ENCODE measurements at places on chromosomes 6 and 20.
A peak's percentile ranks its signal among the peaks of the same experiment; 100 is the strongest.

DNA sequence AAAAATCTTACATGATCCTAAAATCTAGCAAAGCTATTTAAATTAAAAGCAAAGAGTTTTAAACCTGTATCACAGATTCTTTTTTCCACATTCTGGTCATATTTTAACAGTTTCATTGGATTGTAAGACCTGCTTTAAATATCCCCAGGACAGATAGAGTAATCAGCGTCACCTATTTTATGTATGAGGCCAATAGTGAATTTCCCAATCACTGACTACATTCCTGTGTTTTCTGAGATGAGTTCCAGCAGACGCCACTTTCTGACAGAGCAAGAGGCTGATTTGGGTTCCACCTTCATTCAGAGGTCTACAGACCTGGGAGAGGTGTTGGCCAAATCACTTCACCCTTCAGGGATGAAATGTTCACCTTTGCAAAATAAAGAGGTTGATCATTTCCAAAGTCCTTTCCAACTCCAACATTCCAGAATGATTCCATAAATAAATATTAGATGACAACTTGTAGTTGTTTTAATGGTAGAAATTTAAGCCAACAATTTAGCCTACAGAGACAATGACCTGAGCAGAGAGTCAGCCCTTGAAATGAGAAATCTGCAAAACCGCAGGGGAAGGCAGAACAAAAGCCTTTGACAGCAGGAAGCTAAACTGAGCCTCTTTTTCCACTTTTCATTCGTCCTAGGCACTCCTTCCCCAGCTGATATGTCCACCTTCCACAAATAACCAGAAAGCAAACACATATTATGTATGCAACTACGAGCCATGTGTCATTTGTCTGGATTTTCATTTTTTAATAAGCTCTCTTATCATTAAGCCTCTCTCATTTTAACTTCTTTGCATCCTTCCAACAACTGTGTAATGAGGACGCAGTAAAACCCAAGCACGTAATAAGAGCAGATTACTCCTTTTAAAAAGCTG is 105.2 kb downstream of the TFAP2A start:
- no peak for DNase-seq

GRCh38 chr20:63032861-63033793 is 26.4 kb upstream of the BHLHE23 start:
- no peak for DNase-seq

- DNase-seq: no peak
Observed at GRCh38 chr20:51512645-51513044, 29.9 kb downstream of the NFATC2 start.

- no peak for DNase-seq
Observed at GRCh38 chr20:51087266-51087665, 64.4 kb upstream of the KCNG1 start.

DNA sequence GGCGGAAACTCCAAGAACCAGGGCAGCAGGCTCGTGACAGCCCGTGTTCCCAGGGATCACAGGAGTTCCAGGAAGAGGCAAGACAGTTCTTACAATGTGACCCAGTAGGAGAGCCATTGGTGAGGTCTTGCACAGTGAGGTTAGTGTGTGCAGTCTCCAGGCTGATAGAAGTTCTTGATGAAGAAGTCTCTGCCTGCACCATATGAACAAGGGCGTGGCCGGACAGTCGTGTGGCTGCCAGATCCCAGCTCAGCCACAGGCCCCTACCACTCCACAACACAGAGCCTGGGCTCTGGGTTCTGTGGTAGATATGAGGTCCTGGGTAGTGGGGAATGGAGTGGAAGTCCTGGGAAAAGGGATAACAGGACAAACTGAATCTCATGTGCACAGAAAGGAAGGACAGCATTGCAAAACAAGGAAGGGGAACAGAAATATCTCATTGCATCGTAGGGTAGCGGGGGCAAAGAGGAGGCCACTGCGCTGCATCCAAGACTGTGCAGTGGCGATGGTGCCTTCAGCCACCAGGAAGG is 65.2 kb downstream of the STX11 start:
- peak; percentile 84 for DNase-seq

Measured in AML-193 (cell line).